Fibroblast of skin of right quadriceps (primary cell): ENCODE measurements at places on chromosomes 1 and 21.

GRCh38 chr1:145958734-145959133 lies 917 bp upstream of the LIX1L start:
- DNase-seq: no peak

- peak; percentile 28 for DNase-seq
These were observed 775 bp upstream of the TMEM63A start for GRCh38 chr1:225882694-225883615.

DNA sequence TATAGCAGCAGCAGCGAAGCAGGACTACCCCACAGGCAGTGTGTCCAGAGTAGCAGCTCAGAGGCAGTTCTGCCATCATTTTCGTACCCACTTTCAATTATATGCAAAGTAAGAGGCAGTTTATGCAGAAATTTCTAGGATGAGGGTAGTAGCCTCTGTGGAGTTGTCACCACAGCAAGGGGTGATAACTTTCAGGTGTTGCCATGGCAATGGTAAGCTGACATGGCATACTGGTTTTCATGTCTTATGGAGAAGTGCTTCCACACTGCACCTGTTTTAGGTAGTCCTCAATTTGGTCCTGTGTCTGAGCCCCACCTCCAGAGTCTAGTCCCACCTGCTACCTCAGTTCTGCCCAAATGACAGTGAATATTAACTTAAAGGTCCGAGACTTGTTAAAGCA lies 133.3 kb upstream of the SYT6 start:
- no peak for DNase-seq

DNA sequence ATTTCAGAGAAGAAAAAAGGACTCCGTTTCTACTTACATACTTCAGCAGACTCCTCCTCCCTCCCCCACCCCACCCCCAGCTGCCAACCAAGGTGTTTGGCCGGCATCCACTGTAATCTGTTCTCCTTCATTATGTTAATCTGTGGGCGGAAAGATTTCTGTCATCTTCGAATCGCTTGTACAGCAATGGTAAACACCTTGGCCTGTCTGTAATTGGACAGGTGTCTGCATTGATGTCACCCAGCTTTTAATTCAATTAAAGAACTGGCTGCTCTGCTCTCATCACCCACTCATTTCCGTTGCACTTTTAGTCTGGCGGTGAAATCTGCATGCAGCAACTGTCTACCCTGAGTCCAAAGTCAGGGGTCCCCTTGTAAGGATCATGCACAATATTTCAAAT lies 368.6 kb downstream of the USH2A start:
- DNase-seq: no peak
